Stimulated activated CD4-positive, alpha-beta T cell treated with anti-CD3 and anti-CD28 coated beads, Interleukin-1b, Interleukin-23, amount 100 ng/mL, for 24 hours (primary cell): ENCODE measurements at places on chromosomes 12 and 14.

GRCh38 chr14:69137416-69137815, 15.5 kb downstream of the DCAF5 start:
- DNase-seq = no peak

GRCh38 chr14:53515276-53515675, 362.2 kb upstream of the DDHD1 start:
- DNase-seq = no peak

DNA sequence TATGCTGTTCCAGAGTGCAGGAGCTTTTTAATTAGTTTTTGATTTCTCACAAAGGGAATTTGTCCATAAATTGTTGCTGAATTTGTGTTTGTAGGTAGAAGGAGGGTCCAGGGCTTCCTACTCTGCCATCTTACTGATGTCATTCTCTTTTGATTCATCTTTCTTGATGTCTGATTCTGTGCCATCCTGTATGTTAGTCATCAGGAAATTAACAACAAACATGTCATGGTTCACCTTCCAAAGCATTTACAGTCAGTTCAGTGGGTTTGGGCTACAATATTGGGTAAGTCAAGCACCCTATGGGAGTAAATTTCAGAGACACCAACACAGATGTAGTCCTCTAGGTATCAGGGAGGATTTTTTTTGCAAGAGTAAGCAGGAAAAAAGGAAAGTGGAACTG, 135.2 kb upstream of the SLC38A2 start:
- no peak for DNase-seq

- DNase-seq = no peak
These were observed 744 bp downstream of the ATP5MC2 start for GRCh38 chr12:53674977-53675700.

DNA sequence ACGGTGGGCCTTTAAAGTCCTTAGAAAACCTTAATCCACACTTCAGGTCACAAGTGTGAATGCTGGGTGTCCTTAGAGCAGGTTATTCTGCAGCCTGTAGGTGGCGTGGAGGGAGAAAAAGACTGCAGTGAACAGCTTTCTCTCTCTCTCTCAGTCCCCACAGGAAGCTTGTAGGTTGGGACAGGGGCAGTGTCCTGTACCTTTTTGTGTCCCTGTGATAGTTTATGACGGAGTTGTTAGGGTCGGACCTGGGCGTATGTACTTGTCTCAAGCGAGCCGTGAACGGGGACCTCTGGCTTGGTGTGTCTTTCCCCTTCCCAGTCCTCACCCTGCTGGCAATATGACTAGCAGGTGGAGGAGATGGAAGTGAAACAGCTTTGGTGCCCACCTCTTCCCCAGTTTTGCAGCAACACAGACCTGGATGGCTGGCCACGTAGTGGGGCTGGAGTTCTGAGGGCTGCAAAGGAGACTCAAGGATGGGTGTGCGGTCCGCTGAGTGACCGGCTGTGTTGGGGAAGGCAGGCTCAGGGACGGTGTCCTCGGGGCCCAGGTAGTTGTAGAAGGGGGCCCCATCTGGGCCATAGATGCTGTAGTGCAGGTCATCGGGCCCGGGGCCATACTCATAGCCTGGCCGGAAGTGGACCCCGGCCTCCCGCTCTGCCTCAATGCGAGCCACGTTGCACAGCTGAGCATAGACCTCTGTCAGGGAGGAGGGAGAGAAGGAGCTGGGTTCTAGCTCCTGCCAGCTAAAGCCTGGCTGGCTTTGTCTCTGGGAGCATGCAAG, 8.9 kb downstream of the ISCA2 start:
- no peak for DNase-seq

DNA sequence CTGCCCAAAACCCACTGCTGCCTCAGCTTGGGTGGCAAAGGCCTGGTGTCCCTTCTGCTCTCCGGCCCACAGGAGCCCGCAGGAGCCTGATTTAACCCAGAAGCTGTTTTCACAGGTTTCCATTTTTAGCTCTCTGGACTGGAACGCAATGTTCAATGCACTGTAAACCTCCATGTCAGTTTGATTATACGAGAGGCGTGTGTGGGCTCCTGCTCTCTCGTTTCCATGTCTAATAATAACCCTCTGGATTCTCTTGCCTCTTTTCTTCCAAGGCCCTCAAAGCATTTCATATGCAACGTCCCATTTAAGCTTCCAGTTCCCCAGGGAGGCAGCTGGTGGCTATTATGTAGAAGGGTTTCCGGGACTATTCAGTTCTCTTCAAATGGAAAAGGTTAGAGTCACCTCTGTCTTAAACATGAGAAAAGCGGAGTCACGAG, 161.1 kb downstream of the SUDS3 start:
- DNase-seq = no peak

GRCh38 chr12:46558677-46559076, 186.1 kb upstream of the SLC38A2 start:
- DNase-seq = no peak

DNA sequence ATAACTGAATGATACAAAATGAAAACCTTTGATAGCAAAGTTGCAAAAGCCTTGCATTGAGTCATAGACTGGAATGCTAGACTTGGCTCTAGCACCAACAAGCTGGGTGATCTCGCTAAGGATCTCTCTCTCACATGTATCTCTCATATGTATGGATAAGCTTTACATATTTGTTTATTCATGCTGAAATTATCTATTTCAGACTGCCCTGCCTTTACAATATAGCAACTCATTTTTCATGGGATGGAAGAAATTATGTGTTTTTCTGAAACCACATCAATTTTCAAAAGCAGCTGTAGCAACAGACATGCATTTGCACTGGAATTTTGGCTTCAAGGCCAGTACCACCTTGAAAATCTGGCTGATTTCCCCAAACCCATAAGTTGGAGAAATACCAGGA, 11.4 kb downstream of the RERG start:
- no peak for DNase-seq

GRCh38 chr14:91048265-91048664, 12.2 kb downstream of the RPS6KA5 start:
- no peak for DNase-seq

DNA sequence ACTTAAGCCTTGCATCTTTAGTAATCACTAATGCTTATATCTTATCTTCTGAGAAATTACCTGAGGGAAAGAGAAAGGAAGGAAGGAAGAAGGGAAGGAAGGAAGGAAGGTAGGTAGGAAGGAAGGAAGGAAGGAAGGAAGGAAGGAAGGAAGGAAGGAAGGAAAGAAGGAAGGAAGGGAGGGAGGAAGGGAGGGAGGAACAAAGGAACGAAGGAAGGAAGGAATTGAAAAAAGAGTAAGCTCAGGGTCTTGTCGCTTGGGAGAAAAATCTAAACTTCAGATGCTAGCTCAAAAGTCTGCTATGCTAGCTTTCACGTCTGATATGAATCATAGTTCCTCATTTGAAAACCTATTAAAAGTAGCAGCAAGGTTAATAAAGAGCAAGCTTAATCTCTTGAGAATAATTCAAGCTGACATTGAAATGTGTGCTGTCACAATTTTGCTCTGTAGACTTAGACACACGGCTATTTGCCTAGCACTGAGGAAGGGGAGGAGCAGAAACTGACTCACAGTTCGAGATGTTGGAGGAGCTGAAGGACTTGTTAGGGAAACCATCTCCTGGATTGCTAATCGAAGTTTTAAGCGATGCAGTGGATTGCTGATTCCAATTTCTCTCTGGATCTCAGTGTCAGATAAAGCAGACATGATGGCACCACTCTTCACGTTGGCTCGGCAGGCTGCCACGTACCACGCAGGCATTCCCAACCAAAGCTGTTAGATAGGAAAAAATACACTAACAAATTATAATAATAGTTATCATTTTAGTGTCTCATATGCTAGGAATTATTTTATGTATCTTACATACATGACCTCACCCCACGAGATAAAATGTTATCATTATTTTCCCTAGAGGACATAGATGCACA, 216.7 kb downstream of the ACSS3 start:
- no peak for DNase-seq
